Type B pancreatic cell (in vitro differentiated cells): ENCODE measurements at places on chromosomes 3 and 15.

DNA sequence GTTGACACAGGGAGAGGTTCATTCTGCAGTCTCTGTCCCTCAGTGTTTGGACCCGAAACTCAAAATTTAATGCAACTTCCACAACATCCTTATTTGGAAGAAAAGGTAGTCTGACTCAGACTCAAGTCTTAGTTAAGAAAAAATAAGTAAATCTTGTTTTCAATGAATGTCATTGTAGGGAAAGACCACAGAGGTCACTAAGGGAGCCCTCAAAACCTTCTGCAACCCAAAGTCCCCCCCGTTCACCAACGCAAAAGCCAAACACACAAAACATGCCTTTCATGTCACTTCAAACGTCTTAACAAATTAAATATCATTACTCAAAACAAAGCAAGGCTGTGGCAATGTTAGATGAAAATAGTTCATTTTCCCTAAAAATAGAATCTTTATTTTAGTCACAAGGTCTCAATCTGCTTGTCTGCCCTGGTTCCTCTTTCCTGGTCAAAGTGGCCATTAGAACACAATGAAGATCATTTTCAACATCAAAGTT, 20.9 kb upstream of the SSUH2 start:
- no peak for DNase-seq

- DNase-seq = no peak
These were observed 126.1 kb downstream of the RORA start for GRCh38 chr15:61103026-61103425.

GRCh38 chr3:184570489-184570888, 8.9 kb downstream of the EPHB3 start:
- DNase-seq = no peak

DNA sequence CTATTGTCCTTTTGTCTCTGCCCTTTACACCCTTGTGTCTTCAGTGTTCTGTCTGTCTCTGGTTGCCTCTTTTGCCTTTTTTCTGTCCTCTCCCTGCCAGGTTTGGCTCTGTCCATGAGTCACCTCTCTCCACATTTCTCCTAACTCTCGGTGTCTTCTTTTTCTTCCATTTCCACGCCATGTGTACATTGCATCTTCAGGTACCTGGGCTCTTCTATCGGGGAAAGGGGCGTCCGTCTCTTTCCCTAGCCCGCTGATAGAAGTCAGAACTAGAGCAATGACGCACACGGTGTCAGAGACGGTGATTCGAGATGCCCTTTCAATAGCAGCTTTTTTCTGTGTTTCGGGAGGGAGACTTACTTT, 641 bp downstream of the OPA1 start:
- no peak for DNase-seq
